ENCODE measurements at places on chromosomes 5 and 9.
A peak's percentile ranks its signal among the peaks of the same experiment; 100 is the strongest.

DNA sequence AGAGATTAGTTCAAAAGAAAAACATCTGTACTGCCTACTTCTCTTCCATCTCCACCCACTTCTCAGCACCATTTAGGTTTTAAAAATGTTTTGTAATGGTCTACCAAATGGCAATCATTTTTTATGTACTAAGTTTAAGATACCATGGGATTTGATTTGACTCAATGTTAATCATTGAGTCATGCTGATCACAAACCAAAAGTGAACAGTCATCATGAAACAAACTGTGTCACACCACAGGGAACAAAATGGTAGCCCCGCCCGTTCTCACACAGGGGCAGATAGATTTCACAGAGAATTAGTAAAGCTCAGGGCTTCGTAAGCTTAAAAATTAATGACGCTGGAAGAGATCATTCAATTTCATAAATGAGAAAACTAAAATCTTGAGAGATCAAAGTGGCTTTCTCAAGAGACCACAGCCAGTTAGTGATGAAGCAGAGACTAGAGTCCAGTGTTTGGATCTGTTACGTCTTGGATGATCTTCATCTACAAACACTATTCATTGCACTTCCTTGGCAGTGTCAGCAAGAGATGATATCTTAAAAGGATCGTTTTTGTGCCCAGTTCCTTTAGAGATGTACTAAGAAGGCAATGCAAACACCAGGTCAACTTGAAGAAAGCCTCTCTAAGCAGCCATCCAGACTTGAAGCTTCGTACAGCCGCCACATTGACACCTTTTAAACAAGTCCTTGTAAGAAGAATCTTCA is 33.9 kb upstream of the TRIO start:
- DNase-seq, result peak; percentile 75

DNA sequence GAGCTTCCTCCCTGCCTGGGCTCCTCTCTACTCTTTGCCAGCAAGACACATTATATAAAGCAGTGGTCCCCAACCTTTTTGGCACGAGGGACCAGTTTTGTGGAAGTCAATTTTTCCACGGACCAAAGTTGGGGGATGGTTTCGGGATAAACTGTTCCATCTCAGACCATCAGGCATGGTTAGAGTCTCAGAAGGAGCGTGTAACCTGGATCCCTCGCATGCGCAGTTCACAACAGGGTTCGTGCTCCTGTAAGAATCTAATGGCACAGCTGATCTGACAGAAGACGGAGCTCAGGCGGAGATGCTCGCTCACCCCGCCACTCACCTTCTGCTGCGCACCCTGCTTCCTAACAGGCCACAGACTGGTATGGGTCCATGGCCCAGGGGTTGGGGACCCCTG is 142.8 kb downstream of the LIFR start:
- no peak for DNase-seq

- no peak for DNase-seq
Measured at GRCh38 chr5:152358861-152359568, 46.1 kb downstream of the NMUR2 start.

GRCh38 chr9:104107799-104108198 is 13.7 kb downstream of the SMC2 start:
- no peak for DNase-seq

DNA sequence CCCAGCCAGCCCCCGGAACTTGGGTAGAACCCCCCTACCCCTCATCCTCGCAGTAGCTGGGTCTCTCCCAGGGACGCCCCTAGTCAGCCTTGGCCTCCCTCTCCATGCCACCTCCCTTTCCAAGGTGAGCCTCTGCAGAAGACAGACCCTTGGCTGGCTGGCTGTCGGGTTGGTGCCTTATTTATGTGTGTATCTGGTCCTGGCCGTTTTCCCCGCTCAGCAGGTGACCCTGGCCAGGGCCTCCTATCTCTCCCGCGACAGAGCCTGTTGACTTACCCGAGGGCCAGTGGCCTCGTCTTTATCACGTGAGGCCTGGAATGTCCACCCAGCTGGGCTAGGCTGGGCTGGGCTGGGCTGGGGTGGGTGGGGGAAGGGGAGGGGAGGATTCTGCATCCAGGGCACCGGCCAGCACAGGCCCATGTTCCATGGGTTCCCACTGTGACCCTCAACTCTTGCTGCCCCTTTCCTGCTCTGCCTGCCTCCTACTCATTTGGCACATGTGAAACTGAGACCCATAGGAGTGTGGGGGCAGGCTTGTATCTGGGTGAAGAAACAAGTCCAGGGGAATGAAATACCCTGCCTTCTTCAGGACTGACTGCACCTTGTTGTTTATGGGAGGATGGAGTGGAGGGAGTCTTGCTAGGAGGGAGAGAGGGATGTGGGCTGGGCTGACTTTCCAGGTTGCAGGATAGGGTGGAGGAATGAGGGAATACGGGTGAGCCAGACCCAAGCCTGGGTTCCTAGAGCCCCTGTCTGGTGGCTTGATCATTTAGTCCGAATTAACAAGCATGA is 3.1 kb downstream of the CXXC5 start:
- peak; percentile 72 for DNase-seq

GRCh38 chr9:102135768-102136167 is 397.3 kb upstream of the GRIN3A start:
- DNase-seq, result no peak

DNA sequence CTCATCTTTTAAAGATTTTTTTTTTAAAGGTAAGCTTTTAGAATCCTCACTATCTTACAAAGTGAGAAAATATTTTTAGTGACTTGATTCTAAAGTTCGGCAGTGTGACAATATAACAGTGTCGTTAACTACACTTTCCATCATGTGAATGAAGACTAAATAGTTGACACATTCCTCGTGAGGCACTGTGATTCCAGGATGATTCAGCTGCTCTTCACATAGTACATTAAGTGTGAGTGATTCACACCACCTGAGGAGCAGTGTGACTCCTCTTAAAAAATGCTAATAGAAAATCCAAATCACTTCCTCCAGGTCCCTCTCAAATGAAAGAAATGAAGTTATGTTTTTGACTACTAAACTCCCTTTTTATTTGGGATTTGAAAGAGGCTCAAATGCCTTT is 589.5 kb downstream of the GABRG2 start:
- DNase-seq, result no peak

- DNase-seq, result no peak
Measured at GRCh38 chr5:86858442-86858841, 240.7 kb downstream of the COX7C start.

DNA sequence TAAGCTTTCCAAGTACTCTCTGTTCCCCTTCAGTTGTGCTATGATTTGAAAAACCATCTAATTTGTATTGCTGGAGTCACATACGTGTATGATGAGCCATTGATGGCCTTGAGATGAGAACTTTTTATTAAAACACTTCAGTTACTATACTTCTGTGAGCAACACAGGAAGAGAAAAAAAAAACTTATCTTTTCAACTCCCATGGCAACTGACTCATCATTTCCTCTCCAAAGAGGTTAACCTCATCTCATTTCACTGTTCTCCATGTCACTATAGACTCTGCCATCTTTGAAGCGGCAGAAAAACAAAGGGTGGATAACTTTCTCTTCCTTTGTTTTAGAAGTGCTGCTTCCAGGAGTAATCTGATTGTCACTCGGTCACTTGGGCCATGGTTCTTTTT is 104.3 kb upstream of the PCSK1 start:
- no peak for DNase-seq

DNA sequence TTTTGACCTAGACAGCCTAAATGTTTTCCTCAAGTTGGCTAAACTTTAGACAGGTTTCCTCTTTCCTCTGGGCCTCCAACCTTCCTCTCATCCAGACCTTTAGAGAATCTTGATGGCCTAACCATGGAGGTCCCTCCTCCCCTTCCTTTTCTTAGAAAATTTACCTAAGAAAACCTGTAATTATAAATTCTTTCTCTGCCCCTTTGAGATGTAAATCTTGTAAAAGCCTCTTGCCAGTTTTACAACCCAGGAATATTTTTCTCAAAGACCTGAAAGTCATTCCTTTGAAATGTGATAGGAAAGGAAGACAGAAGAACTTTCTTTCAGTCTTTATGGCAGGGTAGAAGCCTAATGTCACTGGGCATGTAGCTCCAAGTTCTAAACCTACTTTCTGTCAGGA is 1752.6 kb upstream of the C9orf72 start:
- no peak for DNase-seq

DNA sequence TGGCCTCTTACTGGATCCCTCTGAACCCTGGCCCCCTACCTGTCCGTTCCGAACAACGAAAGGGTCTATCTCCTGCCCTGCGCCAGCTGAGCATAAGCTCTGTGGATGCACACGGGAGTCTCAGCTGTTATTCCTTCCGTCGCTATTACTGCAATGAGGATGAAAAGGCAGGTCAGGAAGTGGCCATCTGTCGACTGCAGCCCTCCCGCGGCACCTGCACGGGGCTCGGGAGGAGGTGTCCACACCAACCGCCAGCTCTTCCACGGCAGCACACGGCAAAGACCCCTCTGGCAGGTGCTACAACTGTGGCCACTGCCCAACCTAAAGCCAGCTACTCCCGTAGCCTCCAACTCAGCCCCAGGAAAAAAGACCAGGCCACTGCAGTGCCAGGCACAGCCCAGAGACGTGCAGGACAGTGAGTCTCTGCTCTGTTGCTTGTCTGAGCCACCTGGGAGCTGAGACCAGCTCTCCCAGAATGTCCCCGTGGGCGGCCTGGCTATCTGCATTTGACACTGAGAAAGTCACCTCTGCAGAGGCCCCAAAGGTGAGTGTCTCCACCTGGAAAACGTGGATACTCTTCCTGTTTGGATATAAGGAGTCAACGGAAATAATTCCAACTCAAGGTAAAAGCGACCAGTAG is 19.1 kb downstream of the CAMSAP1 start:
- DNase-seq, result no peak

DNA sequence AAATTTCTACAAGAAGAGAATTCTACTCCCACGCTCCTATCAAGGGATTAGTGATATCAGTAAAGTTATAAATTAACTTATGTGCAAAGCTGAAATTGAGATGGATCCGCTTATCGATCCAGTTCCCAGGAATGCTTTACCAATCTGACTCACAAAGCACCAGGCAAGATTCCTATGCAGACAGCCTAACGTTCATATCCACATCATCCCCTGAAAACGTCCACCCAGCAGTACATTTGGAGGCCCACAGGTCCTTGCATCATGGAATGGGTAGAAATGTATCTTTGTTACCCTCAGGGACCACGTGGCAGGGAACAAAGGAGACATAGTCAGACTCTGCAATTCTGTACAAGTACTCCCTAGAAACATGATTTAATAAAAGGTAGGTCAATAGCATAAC is 147.4 kb downstream of the ESM1 start:
- no peak for DNase-seq

DNA sequence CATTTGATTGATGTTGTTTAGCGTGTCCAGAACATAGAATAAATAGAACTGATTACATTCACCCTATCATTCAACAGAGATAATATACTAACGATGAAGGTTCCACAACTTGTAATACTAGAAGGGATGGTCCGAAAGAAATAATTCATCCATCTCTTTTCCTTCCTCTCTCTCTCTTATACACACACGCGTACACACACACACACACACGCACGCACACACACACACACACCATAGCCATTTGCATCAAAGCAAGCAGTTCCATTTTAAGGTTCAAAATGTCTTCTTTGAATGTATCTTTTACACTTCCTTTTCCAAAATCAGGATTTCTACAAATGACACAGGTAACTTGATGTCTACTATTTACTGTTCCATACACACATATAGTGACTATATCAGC is 887 bp downstream of the GDA start:
- DNase-seq, result no peak

DNA sequence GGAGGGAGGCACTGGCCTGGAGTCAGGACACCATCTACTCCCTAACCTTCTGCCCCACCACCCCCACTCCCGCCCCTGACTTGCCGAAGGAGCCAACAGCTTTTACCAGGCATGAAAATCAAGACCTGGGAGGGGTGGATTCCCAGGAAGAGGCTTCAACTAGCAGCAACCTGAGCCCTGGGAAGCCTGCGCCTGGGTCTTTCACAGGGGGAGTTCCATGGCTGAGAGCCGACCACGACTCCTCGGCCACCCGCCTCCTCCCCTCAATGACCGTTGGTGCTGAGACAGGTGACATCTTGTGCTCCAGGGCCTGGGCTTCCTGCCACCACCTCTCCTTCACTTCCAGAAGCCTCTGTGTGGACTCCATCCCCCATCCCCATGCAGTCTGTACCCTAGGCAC is 37.1 kb downstream of the BARX1 start:
- DNase-seq, result no peak

DNA sequence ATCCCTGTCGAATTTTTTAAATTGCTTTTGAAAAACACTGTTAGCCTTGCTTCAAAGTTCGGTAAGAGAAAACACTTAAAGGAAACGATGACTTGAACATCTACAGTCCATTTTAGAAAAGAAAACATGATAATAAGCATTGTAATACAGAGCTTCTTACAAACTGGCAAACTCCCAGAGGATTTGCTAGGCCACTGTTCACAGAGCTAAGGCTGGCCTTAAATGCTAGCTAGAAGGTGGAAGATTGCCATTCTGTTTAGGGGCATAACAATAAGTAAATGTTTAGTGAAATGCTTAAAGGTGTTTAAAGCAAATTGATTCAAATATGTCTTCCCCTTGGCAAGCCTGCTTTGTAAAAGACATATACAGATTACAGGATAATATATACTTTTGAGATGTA is 169.6 kb downstream of the TLE4 start:
- DNase-seq, result no peak

GRCh38 chr5:882253-883183 is 10.1 kb downstream of the BRD9 start:
- DNase-seq, result no peak

- no peak for DNase-seq
Measured at GRCh38 chr9:95923794-95924193, 48.3 kb downstream of the ERCC6L2 start.

DNA sequence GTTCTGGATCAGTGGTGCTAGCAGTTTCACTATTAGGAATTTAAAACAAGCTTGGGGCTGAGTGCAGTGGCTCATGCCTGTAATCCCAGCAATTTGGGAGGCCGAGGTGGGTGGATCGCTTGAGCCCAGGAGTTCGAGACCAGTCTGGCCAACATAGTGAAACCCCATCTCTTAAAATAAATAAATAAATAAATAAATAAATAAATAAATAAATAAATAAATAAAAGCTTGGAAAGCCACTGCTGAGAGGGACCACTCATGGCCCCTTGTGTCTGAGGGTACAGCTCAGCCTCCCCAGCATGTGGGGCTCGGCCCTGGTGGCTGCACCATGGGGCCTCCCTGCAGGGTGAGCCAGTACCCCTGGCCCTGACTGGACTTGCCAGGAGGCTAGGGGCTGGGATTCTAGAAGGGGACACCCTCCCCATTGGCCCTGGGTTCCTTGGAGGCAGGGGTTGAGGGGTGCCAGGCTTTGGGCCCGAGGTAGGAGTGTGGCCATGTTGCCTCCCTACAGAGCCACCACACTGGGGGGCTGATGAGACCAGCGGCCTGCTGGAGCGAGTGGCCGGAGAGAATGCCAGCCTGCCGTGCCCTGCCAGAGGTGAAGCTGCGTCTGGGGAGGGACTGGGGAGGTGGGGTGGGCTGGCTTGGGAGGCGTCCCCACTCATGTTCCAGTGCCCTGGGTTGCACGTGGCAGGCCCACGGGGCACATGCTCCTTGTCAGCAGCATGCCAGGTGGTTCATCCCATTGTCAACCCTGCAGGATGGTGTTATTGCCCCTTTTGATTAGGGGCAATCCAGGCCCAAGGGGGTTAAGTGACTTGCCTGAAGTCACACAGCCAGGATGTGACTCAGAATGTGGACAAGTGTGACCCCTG is 76.5 kb downstream of the HMCN2 start:
- no peak for DNase-seq
